ENCODE measurements at places on chromosomes 3 and 15.

- DNase-seq: no peak
These were observed at the start of gene EPB42 for GRCh38 chr15:43220991-43221403. Gene EPB42, minus strand, starts transcription at chr15:43221018. Its CDS starts 193 bp downstream, at chr15:43220825.

DNA sequence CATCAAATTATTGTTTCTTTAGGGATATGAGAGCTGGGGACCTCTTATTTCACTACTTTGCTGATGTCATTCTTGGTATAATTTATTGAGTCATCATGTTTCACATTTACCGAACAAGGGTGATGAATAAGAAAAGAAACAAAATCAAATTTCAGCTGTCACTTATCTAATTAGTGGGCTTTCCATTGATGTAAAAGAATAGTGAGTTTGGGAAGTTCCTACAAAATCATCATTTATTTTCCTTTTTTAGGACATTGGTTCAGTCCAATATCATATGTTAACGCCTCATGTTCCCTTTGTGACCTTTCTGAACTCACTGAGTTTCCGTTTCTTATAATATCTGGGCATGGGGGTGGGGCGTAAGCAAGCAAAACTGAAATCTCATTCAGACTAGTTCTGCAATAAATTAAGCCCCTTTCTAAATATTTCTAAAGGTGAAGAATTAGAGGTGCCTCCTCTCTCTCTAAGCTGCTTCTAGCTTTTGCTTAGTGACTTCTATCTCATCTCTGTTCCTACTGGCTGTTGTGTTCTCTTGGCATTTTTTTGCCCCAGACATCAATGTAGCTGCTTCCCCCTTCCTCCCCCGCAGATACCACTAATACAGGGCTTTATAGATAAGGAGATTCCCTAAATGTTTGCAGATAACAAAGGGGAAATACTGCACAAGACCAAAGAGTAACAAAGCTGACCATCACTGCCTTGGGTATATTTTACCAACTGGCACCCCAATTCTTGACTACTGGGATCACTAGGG is 238.0 kb upstream of the CTNNB1 start:
- no peak for DNase-seq

- DNase-seq: peak; percentile 74
These were observed 31.9 kb upstream of the RAB6B start for GRCh38 chr3:133927540-133928066.

GRCh38 chr3:37162501-37163245 is 11.7 kb downstream of the LRRFIP2 start:
- DNase-seq: no peak
